ENCODE measurements at places on chromosomes 4 and X.

GRCh38 chr4:173328236-173328901 is 5.8 kb downstream of the HMGB2 start:
- peak; percentile 36 for DNase-seq

DNA sequence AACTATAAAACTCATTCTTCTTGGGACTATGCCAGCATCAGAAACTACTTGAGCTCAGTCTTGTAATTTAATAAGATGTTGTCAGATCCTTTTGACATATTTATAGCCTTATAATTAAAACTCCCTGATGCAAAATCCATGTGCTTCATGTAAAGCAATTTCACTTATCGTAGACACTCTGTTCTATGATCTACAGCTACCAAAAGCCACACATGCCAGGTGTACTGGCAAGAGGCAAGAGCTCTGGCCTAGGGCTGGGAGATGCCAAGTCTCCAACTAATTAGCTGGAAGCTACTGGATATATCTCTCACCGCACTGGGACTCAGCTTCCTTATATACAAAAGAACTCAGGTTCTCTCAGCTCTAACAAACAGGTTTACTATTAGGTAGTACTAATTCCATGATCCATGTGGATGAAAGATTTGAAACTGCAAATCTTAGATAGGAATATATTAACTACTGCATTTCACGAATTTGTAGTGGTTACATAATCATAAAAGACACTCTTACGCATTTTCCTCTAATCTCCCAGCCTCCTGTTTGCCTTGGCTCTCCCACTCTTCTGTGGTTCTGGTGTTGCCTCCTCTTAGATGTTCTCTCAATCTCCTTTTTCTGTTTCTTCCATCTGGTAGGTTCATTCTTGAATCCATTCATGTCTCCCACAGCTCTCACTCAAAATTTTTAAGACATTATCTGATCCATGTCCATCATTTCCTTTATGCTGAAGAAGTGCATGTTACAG is 103.0 kb downstream of the HHIP start:
- no peak for DNase-seq

DNA sequence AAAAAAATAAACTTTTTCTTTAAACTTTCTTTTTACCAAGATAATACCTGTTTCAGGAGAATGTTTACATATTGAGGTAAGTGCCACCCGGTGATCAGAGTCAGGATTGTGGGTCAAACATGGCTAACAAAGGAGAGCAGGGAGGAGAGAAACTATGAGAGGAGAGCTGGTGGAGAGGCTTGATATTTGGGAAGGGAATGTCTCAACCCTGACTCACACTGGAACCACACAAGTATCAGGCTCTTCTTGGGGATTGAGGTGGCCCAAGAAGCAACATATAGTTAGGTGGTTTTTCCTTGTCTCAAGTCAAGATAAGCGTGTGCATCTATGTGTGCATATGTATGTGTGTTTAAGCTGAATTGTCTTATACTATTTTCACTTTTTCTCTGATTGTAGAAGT is 6.7 kb downstream of the TCEAL1 start:
- DNase-seq: peak; percentile 27

DNA sequence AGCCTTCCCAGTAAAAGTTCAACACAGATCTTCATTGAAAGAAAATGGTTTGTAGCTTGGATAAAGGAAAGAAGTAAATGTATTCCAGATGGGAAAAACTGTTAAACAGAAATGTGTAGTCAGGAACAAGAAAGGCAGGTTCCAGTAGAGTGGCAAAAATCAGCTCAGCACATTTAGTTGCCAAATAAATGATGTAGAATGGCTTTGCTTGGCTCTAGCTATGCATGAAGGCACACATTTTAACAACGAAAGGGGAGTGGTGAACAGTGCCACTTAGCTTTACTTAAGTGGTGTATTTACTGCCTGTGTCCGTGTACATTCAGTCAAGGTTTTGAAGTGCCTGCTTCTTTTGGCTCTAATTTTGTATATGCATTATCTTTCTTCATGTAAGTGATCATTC is 644.5 kb upstream of the ATOH1 start:
- no peak for DNase-seq

GRCh38 chrX:72584163-72584562 is 11.5 kb upstream of the HDAC8 start:
- DNase-seq: no peak

GRCh38 chrX:1308476-1308875 is 28.1 kb upstream of the IL3RA start:
- DNase-seq: no peak

- peak; percentile 60 for DNase-seq
Measured at GRCh38 chr4:6641164-6641970, 882 bp downstream of the MRFAP1 start.

DNA sequence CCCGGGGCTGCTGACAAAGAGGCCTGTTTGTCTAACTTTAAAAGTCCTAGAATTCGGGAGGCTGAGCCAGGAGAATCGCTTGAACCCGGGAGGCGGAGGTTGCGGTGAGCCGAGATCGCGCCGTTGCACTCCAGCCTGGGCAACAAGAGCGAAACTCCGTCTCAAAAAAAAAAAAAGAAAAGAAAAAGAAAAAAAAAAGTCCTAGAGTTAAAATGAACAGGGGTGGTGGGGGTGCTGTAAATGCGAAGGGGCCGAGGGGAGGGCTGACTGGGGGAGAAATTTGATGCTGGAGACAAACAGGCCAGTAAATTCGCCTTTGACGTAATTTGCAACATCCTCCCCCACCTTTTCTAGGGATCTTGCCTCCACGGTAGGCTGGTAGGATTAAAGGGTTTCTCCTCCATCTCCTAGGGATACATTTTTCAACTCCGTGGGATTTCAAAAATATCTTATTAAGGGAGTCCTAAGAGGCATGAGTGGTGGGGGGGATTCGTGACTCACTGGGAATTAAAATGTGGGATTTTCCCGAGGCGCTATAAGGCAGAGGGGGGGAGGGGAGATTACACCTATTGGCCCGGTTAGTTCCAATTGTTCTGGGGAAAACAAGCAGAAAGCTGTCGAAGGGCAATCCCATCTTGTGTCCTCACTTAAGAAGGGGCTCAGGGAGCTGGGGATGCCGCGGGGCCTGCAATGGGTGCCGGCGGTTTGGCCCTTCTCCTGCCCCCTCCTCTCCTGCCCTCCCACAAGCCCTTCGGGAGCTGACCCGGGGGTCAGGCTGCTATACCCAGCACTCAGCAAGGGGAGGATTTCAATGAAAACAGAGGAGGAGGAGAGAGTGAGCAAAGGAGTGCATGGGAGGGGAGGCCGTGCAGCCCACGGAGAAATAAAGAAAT is 3.0 kb upstream of the BCOR start:
- no peak for DNase-seq

GRCh38 chrX:103275947-103276567 is 493 bp downstream of the TCEAL5 start:
- DNase-seq: no peak

DNA sequence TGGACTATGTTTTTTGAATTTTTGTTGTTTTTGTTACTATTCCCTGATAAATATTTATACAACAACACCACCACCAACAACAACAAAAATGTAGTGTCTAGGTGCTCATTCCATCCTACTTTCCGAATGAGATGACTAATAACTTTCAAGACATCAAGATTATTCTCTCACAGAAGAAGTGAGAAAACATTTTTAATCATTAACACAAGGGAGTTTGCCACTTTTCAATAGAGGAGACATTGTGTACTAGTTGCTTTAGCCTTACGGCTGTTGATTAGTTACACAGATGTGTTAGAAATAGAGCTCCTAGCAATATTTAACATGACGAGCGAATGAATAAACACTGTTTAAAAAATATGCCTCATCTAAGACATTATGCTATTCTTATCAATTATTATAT is 898.8 kb downstream of the C4orf33 start:
- no peak for DNase-seq

DNA sequence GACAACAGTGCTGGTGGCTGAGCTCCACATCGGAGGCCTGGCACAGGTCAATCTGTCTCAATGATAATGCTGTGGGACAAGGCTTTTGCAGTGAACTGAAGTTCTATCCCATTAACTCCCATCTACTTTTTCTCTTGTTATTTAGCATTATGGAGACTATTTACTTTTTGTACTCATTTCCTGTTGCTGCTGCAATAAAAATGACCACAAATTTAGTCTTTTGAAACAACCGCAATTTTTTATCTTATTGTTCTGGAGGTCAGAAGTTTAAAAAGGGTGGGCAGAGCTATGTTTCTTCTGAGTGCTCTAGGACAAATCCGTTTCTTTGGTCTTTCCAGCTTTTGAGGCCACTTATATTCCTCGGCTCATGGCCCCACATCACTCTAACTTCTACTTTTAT is 111.0 kb upstream of the PITX2 start:
- peak; percentile 2 for DNase-seq

GRCh38 chr4:102632241-102633065 is 128.3 kb downstream of the MANBA start:
- DNase-seq: peak; percentile 21

- DNase-seq: no peak
Measured at GRCh38 chr4:138598226-138598625, 356.1 kb upstream of the SLC7A11 start.

DNA sequence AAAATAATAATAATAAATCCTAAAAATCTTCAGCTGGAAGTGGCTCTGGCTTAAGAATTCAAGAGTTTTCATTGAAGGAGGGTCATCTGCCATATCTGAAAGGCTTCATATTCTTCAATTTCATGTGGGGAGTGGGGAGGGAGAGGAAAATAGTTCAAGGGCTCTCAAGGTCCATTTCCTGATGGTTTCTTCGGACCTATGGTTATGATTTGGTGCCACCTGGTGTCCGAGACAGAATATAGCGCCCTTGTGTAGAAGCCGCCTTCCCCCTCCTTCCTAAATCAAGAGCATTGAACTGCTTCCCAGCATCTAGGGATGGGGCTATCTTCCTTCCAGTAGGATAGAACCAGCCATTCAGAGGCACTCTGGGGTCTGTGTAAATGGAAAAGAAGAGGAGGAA is 34.3 kb downstream of the NLGN3 start:
- DNase-seq: peak; percentile 67

DNA sequence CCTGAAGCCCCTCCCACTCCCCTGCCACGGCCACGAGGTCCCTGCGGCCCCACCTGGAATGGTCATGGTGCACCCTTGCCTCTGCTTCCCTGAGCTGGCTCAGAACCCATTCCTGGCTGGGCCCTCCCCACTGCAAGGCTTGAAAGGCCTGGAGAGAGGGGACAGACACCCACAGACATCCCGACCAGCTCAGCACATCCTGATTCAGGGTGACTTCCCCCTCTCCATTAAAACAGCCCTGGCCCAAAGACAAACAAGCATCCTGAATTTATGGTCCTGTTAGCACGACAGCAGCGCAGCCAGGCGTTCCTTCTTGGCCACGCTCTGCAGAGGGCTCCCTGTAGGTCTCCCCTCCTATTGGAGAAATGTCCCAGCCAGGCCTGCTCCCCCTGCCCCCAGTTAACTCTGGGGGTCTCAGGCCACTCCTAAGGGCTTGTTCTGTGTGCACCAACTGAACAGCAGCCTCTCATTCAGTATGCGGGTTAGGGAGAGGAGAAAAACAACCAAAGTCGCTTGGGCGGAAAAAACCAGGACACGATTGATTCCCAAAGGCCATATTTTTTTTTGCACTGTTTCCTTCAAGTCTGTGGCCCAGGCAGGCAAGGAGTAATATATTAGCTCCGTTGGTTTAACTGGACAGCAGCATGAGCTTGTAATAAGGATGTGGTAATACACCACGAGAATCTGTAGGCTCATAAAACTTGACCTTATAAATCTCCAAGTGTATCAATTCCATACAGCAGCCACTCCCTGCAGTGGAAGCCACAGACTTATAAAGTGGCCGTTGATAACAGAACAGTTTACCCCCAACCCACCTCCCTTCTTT is 106.7 kb upstream of the MSX1 start:
- DNase-seq: peak; percentile 55

DNA sequence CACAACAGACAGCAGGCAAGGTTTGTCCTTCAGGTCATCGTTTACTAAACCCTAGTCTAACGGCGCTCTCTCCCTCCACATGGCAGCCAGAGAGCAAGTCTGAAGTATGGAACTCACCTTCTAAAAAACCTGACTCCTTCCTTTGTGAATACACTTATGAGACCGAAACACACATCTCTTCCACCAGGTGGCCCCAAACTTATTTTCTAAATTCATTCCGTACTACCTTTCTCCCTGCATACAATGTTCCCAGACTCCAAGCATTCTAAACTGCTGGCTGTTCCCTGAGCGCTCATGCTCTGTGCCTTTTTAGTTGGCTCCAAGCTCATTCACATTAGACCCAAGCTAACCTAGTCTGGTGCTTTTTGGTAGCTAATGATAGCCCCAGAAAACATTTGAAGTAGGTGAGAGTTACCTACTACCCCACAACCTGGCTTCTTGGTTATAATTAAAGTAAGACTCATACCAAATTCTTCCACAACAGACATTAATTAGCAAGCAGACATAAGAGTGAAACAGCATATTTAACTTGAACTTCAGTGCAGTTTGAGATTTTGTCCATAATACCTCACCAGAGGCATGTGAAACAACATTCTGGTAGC is 67.6 kb upstream of the DCLK2 start:
- peak; percentile 83 for DNase-seq

DNA sequence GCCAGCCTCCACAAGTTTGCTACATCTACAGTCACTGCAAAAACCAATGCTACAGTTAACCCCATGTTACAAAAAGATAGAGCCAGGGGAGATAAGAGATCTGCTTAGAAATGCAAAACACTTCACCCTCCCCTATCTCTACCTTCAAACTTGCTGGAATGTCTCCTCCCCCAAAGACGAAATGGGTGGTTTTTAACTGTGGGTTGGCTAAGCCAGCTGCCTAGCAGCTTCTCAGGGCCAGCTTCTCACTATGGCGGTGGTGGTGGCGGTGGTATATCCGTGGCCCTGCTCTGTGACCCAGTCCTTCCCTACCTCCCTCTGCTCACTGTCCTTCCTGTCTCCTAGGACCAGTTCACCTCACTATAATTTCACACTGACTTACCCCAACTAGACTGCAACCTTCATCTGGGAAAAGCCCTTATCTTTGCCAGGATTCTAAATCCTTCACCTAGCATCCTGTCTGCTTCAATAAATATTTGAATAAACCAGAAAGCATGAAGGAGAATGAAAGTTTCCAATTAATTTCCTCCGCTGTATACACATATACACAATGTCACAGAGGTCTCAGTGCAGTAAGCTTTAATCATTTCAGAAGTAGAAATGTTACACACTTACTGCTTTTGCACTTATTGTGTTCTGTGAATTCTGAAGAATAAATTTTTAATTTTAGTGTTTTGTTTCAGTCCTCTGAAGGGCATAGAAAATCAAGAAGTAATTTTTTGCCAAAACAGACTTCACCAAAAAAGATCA is 46.3 kb downstream of the SH3KBP1 start:
- no peak for DNase-seq

GRCh38 chr4:57789666-57790065 is 679.5 kb upstream of the IGFBP7 start:
- no peak for DNase-seq

DNA sequence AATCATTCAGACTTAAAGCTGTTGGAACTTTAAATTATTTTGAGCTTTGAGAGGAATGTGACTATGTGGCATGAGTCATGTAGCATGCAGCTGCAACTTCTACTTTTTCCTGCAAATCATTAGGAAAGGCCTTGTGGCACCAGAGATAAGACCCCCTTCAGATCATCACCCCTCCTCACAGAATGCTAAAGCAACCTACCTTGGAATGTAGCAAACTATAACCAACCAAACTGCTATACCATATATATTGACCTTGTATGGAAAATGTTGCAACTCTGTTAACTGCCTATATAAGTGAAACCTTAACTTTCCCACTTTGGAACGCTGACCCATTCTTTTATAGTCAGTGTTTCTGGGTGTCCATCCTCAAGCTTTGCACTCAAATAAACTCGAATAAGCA is 32.0 kb downstream of the ATXN3L start:
- DNase-seq: peak; percentile 70

Measured in EH (cell line).